ENCODE measurements at places on chromosomes 4 and X.

DNA sequence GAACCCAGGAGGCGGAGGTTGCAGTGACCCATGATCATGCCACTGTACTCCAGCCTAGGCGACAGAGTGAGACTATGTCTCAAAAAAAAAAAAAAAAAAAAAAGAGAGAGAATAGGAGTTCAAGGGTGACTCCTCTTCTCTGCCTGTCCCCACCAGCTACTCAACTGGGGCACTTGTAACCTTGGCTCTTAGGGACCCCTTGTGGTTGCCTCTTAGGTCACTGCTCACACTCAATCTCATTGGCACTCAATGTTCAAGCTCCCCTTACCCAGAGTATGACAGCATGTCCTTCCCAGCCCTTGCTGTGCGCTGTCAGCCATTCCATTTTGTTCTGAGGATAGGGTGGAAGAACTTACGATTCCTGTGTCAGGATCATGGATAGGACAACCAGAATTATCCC lies 82.4 kb upstream of the BEND4 start:
- no peak for DNase-seq

GRCh38 chrX:63934160-63934559 lies 149.1 kb upstream of the ARHGEF9 start:
- no peak for DNase-seq

- no peak for DNase-seq
Observed at GRCh38 chrX:7446815-7447214, 298.9 kb upstream of the PUDP start.

DNA sequence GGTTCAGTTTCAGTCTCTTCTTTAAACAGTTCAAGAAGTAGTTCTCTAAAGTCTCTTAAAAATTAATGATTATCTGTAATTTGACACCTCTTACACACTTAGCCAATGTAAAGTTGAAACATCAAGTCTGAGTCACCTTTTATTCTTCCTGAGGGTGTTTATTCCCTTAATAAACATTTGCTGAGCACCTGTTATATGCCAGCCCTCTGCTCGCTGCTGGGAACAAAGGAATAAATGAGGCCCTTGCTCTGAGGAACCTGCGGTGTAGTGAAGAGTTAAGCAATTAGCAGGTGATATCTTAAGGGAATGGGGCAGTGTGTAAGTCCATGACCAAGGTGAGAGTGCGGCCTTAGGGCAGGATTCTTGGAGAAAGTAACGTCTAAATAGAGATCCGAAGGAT lies 5.2 kb upstream of the NDNF start:
- no peak for DNase-seq

GRCh38 chr4:48340276-48340964 lies 909 bp upstream of the SLAIN2 start:
- DNase-seq, result no peak
